ENCODE measurements at places on chromosomes 11 and 22.

DNA sequence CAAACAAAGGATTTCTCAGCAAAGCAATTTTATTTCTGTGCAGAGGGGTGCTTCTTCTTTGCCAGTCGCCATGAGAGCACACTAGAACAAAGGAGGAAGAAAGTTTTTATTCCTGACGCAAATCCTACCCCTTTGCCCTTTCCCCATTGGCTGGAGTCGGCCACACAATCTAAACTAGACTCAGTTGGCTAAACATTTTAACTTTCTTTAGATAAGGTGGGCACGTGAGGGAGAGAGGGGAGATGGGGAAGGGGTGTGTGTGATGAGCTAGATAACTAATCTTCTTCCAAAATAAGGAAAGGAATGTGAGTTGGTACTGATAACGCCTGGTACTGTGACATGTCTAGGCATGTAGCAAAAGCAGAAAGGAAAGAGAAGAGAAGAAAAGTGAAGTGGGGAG lies 626 bp downstream of the TRIM22 start:
- DNase-seq: no peak

GRCh38 chr11:18371279-18371678 lies 23.1 kb upstream of the LDHA start:
- DNase-seq: no peak

- no peak for DNase-seq
Measured at GRCh38 chr11:130163346-130164220, 4.0 kb downstream of the ST14 start.

- no peak for DNase-seq
Measured at GRCh38 chr11:108199446-108200321, 22.8 kb downstream of the NPAT start.

GRCh38 chr11:36364551-36365325 lies 68.7 kb downstream of the PRR5L start:
- DNase-seq: no peak

DNA sequence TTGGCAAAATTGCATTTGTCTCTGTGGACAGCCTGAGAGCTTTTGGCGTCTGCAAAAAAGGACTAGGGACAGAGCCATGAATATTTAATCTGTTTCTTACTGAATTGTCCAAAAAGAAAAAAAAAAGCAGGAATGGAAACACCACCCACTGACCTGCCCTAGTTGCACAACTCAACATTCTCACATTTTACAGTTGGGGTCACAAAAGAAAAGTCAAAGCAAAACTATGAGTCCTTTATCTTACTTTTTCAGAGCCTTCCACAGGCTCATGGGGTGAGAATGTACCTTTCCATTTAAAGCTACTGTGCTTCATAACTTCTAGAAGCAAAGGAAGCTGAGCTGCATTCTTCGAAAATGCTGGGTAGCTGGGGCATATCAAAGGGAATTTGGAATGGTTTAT lies 225.7 kb downstream of the FAM76B start:
- DNase-seq: no peak

DNA sequence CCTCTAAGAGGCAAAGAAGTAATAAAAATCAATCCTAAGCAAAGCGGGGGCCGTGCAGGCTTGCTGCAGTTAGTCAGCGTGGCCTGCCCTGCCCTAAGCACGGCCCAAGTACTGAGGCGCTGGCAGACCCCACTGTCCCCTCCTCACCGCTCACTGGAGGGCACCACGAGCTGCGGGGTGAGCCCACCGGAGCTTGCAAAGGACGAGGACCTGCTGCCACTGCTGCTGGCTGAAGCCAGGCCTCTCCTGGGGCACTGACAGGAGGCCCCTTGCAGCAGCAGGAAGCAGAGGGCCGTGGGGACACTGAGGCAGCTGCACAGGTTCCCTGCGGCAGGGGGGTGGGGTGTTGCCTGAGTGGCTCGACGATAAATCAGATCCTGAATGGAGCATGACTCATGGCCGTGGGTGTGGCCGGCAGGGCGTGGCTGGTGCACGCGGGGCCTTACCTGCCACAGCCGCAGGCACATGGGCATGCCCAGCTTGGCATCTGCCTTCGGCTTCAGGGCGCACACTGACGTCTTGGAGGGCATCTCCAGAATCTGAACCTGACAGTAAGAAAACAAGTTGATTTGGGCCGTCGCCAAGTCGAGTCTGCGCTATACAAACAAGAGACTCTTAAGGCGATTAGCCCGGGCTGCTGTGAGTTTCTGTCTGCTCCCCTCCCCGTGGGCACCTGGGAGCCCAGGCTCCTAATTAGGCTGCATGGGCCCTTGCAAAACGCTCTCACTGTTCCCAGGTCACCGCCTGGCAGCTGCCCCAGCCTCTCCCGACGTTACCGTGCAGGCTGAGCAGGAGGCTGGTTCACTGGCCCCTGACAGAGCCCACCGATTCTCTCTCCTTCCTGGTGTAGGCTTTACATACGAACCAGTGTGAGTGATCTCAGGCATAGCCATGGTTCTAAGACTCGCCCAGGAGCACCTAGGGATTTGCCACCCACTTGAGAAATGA lies 45.9 kb downstream of the TBX1 start:
- DNase-seq: no peak
